BJ (cell line): ENCODE measurements at places on chromosomes 1 and 21.
A peak's percentile ranks its signal among the peaks of the same experiment; 100 is the strongest.

GRCh38 chr1:20370698-20371097, 80.0 kb downstream of the VWA5B1 start:
- DNase-seq: no peak

DNA sequence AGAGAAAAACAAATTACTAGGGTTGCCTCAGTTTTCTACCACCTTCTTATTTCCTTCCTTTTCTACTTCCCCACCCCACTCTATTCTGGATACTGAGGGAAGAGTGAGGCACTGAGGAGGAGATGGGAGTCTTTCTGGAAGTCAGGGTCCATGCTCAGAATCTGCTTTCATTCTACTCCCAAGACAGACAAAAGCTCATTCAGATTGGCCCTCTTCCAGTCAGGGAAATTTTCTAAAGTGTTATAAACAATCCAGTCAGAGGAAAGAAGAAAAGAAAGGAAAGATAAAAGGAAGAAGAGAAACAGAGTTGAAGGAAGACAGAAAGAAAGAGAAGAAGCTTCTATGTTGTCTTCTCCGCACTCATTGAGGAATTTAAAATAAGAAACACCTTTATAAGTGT, 228.6 kb downstream of the COP1 start:
- no peak for DNase-seq

GRCh38 chr1:201696217-201696761, 132.7 kb upstream of the IPO9 start:
- peak; percentile 85 for DNase-seq

DNA sequence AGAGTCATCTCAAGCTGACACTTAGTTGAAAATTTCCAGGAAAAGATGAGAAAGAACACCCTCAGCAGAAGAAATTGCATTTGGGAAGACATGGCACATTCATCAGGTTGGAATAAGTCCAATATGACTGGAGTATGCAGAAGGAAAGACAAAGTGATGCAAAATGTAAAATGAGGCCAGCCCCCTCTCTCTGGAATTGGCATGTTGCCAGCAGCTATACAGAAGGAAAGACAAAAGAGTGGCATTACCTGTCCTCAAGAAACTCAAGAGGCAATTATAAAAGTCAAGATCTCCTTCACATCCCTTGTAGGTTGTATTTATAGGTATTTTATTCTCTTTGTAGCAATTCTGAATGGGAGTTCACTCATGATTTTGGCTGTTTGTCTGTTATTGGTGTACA, 426.3 kb downstream of the AGBL4 start:
- DNase-seq: no peak

DNA sequence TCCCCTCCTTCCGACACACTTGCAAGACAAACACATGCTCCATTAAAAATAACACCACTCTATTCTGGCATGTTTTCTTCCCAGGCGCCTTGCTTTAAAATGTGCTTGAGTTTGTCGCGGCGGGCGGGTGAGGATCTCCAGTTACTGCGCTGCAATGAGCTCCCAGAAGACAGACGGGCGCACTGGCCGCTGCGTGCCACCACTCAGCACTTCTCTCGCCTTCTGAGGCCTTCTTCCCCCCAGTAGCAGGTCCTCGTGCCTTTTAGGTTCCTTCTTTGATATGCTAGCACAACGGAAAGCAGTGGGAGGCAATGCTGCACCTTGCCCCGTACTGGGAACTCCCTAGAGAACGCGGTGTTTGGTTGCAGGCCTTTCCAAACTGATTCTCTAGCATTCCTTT, 279.5 kb upstream of the NR5A2 start:
- DNase-seq: no peak

- DNase-seq: no peak
Observed at GRCh38 chr1:90616395-90616794, 100.7 kb downstream of the BARHL2 start.

DNA sequence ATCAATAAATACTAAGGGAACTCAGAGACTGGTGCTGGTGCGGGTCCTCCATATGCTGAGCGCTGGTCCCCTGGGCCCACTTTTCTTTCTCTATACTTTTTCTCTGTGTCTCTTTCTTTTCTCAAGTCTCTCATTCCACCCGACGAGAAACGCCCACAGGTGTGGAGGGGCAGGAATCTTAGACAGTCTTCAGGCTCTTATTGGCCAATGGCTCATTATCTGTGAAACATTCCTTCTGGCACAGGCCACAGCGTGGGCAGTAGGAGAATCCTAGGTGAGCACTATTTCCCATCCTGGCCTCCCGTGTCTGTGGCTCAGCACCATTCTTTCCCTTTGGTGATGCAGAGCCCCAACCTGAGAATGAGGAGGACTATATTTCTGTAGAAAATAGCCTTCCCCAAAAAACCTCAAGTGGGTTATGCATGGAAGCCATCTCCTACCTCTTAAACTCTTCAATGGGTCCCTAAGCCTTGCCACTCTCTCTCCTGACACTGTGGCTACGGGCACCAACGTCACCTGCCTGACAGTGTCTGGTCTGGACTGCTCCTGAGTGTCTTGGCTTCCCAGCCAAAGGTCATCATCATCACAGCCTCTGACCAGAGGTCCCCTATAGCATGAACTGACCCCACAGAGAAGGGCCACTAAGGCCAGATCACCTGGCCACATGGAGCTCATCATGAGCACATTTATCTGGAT, 6.2 kb upstream of the SLAMF1 start:
- no peak for DNase-seq

DNA sequence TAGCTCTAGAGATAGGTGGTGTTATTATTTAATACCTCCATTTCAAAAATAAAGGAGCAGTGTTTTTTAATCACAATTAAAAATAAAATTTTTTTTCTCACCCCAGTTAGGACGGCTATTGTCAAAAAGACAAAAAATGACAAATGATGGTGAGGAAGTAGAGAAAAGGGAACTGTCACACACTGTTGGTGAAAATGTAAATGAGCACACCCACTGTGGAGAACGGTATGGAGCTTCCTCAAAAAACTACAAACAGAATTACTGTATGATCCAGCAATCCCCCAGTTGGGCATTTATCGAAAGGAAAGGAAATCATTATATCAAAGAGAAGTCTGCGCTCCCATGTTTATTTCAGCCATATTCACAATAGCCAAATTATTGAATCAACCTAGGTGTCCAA, 148.7 kb upstream of the NR5A2 start:
- DNase-seq: no peak

- no peak for DNase-seq
Observed at GRCh38 chr21:35568643-35569042, 491.7 kb downstream of the SETD4 start.

DNA sequence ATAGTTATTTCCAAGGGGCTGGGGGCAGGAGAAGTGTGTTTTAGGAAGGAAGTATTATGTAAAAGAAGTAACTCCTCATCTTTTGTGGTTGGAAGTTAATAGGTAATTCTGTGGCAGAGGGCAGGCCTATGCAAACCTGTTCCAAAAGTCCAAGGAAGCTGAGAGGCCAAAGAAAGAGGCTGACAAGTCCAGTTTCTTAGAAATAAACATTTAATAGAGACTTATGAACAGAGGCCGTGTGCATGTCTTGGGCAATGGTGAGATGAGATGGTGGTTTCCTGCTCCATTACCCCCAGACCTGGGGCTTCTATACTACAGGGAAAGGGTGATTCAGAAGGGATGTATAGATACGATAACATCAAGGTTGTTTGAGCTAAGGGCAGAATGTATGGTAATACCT, 7.6 kb upstream of the CA14 start:
- DNase-seq: no peak

- no peak for DNase-seq
Observed at GRCh38 chr1:199448646-199449045, 578.9 kb upstream of the NR5A2 start.

DNA sequence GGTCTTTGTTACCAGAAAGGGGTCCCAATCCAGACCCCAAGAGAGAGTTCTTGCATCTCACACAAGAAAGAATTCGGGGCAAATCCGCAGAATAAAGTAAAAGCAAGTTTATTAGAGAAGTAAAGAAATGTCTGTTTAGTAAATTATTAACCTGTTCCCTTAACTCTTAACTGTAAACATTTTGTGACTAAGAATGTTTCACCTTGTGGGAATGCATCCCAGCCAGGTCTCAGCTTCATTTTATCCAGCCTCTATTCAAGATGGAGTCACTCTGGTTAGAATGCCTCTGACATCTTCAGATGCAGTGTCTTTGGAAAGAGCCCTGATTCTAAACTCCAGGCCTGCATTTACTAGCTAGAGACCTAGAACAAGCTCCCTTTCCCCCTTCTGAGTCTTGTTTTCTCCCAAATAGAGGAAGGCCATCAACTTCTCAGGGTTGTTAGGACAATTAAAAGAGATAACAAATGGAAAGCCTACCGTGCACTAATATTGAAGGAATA, 4.5 kb upstream of the FABP3 start:
- no peak for DNase-seq

- DNase-seq: no peak
Observed at GRCh38 chr1:209434631-209435217, 148.8 kb upstream of the CAMK1G start.

DNA sequence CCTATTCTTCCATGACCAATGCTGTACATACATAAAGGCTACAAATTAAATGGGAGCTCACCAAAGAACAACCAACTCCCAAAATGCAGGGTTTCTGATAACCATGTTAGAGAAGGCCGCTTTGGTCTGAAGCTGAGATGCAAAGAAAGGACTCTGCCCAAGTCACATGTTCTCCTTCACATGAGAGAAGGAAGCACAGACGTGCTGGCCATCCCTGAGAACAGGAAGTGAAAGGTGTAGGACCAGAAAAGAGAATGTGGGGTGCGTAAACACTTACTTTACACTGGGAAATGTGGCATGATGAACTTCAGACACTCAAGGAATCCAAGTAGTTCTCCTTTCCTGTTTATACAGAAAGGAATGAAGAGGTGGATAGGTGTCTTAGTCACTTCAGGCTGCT, 31.7 kb upstream of the TADA1 start:
- no peak for DNase-seq

DNA sequence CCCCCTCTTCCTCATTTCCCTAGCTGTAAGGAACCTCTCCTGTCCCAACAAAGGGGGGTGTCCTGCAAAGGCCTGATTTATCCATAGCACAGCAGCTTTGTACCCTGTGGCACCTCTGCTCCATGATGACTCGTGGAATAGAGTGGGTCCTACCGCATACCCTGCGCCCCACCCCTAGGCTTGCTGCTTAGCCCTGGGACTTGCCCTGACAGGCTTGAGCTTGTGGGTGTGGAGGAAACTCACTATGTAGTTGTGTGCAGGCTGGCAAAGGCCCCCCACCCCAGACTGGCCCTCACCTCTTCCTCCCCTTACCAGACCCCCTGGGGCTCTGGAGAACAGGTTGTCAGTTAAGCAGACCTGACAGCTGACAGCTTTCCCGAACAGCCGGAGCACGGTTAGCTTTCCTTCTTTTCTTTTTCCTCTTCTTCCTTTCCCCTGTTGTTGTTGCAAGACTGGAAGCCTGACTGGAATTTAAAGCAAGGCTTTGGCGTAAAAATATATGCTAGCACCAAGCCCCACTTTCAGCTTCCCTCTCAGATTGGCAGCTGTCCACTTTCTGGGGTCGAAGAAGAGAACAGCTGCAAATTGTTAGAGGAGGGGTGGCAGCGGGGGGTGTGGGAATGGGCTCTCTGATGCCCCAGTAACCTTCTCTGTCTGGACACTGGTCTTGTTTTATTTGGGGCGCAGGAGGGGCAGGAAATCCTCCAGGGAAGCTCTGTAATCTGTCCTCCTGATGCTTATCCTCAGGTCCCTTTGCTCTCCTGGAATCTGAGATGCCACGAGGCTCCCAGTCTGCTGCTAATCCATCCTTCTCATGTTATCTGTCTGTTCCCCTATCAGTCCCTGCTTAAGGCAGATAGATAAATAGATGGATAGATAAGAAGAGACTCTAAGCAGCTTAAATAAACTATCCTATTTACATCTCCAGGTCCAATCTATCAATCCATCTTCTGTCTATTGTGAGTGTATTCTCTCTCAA, 134.6 kb downstream of the BRINP2 start:
- no peak for DNase-seq

GRCh38 chr1:4087530-4088420, 187.7 kb upstream of the C1orf174 start:
- DNase-seq: no peak

GRCh38 chr1:206419783-206420182, 50.5 kb upstream of the IKBKE start:
- DNase-seq: peak; percentile 26

DNA sequence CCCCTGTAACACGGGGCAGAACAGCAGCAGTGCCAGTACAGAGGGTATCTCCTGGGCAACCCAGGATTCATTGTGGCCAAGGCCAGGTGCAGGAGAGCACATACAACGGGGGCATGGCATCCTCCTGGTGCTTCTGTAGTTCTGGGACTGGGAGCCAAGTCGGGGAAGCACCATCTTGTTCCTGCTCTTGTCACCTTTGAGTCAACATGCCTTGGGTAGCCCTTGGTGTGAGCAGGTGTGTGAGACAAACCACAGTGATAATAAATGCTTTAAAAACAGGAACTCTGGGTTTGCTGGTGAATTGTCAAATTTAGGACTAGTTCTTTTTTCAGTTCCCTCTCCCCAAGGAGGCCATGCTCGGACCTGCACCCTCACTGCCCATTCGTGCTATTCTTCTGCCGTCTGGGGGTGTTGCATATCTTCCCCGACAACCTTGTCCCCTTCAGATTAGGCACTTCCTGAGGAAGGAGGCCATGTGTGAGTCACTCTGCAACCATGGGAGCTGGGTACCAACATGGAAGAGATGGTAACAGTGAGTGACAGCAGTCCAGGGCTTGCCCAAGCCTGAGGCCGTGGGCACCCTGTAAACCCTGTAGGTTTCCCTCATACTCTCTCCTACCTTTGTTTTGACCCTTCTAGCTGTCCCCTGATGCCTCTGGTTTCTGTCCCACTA, 150.2 kb downstream of the GRIK3 start:
- DNase-seq: no peak

DNA sequence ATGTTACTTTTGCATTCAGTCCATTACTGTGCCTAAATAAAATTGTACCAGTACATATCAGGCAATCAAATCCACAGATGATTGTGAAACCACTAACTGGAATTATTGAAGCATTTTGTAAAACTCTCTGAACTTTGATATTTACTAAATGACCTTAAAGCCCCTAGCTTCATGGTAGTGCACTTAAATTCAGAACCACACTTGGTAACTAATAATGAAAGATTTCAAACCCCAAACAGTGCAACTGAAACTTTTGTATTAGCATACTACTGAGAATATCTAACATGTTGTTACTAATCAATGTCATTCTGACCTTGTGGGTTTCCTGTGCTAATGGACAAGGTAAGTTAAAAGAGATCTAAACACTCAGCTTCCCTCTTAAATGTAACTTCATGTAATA, at the start of gene CFHR3:
Gene CFHR3, plus strand, starts transcription at position 238 of the 400 bp plus-strand sequence. Its CDS starts 47 bp downstream, at position 285.
- DNase-seq: no peak

DNA sequence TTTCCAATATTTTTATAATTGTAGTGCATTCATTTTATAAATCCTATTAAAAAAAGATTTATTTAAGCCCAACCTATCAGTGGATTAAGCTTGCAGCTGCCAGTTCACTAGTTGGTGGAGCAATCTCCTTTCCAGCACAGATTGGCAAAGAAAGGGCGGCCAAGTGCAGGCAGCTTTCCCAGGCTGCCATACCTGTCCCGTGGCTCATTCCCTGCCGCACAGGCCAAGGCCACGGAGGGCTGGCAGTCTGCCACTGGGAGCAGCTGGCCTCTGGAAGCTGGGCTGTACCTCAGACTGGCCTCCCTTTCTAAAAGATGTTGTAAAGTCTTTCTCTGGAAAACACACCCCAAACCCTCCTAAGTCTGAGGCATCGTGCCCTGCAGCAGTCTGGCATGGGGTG, 74.2 kb downstream of the SIM2 start:
- DNase-seq: no peak

GRCh38 chr21:38477226-38477625, 21.1 kb downstream of the ERG start:
- DNase-seq: no peak
